ENCODE measurements at places on chromosomes 13 and 19. TPM values are rescaled to one million over a fixed set of nuclear protein-coding genes. Genes with fewer than 3 reads are reported as not detected.
A peak's percentile ranks its signal among the peaks of the same experiment; 100 is the strongest.

GRCh38 chr13:83796364-83796763, 85.9 kb downstream of the SLITRK1 start:
- DNase-seq: no peak

- DNase-seq: no peak
Measured at GRCh38 chr13:101098873-101099272, 317.4 kb downstream of the NALCN start.

GRCh38 chr19:1384478-1385110, 887 bp downstream of the NDUFS7 start:
- DNase-seq: no peak

- no peak for DNase-seq
Measured at GRCh38 chr19:4452230-4452990, 5.2 kb downstream of the UBXN6 start.

DNA sequence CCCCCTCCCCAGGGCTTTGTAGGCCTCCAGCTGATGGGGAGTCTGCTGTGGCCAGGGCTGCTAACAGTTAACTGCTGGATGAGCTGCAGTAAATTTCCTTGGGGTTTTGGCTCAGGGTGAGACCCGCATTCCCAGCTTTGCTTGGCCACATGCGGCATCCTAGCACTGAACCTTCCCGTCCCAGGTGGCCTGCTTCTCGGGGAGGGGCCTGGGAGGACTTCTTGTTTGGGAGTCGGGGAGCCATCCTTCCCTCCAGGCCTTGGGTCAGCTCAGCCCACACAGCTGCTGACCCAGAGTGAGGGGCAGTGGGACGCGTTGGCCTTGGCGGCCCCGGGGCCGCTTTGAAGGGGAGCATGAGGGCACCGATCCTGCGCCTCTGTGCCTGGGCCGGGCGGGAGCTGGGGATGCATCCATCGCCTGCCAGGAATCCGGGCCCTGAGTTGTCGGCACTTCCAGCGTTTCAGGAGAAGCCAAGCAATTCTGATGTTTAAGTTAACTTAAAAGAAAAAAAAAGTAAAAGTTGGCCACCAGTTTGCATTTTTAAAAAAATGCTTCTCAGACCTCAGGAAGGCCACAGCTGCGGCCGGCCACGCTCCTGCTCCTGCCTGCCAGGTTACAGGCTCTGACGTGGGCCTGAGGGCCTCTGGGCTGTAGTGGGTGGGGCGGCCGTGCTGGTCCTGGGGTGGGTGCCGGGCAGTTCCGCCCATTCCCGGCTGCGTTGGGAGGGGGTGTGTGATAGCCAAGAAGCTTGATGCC, 27.7 kb downstream of the CRTC1 start:
- no peak for DNase-seq

DDA1 gene
- total RNA-seq: 10.9 TPM

- no peak for DNase-seq
Measured at GRCh38 chr19:35212241-35212640, 16.3 kb downstream of the FAM187B start.

DNA sequence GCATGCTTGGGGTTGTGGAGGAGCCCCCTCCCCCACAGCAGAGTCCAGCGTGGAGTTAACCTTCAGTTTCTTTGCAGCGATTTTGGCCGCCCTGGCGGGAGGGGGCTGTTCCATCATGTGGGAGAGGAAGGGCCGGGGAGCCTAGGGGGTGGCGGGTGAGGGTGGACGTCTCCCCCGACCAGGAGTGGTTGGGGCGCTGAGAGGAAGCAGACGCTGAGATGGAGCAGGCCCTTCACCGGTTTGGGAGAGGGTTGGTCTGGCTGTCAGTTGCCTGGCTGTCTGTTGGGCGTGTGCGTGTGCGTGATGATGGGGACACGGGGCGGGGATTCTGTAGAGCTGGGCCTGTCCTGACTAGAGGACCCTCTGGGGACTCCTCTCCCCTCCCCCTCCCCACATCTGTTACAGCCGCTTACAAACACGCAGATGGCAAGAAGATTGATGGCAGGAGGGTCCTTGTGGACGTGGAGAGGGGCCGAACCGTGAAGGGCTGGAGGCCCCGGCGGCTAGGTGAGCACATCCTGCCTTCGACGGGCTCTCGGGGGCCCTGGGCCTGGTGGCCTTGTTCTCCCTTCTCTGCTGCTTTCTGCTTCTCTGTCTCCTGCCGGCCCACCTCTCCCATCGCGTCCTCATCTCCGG, 9.8 kb upstream of the LIN7B start:
- DNase-seq: no peak

GRCh38 chr19:15291548-15292021, 40.8 kb downstream of the BRD4 start:
- DNase-seq: no peak

- no peak for DNase-seq
Measured at GRCh38 chr19:3094601-3095440, 659 bp downstream of the GNA11 start.

- DNase-seq: no peak
Measured at GRCh38 chr13:27054760-27055159, 116.9 kb downstream of the USP12 start.

DNA sequence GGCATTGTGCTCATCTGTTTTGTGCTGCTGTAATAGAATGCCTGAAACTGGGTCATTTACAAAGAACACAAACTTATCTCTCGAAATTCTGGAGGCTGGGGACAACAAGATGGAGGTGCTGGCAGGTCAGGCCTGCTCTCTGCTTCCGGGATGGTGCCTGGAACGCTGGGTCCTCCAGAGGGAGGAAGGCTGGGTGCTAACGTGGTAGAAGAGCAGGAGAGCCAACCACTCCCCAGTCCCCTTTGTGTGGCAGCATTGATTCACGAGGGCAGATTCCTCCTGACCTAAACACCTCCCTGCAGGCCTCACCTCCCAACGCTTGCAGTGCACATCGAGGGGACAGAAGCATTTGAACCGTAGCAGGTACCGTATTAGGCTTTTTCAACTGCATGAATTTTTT, 34.1 kb upstream of the TFDP1 start:
- DNase-seq: peak; percentile 10

DNA sequence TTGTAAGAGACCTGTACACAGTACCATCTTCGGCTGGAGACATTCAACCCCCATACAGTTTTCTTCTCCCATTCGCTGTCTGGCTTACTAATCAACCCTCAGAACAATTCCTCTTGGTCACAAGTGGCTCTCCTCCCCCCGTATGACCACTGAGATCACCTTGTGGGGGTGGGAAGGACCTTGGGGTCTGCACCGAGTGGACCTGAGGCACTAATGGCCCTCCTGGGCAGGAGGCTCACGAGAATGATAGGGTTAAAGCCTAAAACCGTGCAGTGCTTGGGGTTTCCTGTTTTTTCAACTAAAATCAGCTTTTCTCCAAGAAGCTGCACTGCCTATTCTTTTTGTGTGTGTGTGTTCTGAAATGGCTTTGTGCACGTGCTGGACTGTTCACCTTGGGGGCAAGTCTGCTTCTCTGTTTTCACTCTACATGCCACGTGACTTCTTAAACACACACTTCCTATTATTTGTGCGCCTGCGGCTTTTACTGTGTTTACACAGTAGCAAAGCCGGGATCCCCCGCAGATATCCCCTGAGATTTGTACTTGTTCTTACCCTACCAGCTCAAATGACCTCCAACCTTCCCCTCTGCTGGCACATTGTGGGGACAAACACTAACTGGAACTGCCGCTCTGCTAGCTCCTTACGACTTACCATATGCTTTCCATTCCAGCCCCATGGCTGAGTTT, 12.3 kb downstream of the RBM26 start:
- DNase-seq: no peak

DNA sequence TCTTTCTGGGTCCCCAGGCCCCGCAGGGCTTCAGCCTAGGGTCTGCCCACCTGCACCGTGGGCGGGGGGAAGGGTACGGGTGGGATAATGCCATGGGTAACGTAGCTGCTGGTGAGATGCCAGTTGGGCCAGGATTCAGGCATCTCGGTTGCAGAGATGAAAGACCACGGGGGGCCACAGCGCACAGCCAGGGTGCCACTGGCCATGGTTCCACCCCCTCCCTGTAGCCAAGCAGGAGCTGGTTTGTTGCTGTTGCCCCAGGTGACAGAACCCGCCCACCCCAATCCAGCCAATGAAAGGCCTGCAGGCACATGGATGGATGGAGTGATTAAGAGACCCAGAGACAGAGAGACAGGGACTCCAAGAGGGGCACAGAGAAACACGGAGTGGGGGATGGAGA, 1.0 kb upstream of the CGB7 start:
- DNase-seq: no peak

DNA sequence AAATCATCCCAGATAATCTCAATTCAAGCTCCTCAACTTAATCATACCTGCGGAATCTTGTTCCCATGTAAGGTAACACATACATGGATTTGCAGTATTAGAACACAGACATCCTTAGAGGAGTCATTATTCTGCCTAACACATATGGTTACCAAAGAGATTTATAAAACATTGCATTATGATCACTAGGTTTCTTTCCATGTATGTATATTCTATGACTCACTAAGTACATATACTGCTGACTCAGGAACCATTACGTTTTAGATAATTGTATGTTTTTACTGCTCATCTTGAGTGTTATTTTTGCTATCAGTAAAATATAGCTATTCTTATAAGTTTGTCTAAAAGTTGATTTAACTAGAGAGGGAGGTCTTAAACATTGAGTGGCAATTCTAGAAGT, 182.9 kb downstream of the SLITRK6 start:
- DNase-seq: no peak

- no peak for DNase-seq
Measured at GRCh38 chr19:9865732-9866501, 30.8 kb downstream of the PIN1 start.

GRCh38 chr19:16295057-16295456, 29.6 kb upstream of the KLF2 start:
- DNase-seq: no peak

MIA gene
- 0.43 TPM for total RNA-seq

DNA sequence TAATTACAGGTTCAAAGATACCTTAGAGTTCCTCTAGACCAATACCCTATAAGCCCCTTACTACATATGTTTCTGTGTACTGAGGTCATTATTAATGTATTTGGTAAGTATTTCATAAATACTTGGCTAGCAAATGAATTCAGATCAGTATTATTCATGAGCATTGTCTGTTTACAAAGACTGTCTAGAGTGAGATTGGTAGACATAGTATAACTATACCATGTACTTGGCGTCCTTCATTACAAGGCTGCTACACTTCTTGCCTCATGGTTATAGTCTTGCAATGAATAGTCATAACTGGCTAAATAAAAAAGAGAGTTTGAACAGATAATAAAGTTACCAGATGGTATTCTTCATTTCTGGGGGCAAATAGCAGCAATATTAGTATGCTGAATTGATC, 12.1 kb downstream of the SETDB2 start:
- DNase-seq: no peak

HS6ST3 gene
- total RNA-seq: not detected

RGL3 gene
- 33.4 TPM for total RNA-seq

- no peak for DNase-seq
Measured at GRCh38 chr13:43204591-43204990, 181.2 kb downstream of the DNAJC15 start.

DNA sequence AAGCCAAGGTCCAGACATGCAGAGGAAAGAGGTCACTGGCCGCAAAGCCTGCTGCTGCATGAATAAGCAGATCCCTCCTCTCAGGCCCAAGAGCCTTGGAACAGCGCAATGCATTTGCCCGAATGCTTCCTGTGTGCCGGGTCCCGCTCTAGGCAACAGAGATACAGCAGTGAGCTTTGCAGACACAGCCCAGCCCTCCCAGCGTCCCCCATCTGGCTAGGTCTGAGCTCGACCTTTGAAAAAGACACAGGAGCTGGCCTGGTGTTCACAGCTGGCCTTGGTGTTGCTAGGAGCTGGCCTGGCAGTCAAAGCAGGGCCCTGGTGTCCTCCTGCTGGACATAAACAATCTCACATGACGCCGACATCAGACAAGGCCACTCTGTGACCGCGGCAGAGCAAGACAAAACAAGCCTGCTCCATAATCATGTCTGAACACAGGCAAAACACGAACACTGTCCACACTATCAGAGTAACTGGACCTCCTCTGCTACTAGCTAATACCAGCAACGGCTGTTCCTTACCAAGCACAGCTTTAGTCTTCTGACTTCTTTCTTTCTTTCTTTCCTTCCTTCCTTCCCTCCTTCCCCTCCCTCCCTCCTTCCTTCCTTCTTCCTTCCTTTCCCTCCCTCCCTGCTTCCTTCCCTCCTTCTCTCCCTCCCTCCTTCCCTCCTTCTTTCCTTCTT, 5.7 kb upstream of the PEX11G start:
- peak; percentile 79 for DNase-seq

- DNase-seq: no peak
Measured at GRCh38 chr13:42600943-42601342, 27.0 kb downstream of the TNFSF11 start.

GPC5 gene
- 0.65 TPM for total RNA-seq

DNA sequence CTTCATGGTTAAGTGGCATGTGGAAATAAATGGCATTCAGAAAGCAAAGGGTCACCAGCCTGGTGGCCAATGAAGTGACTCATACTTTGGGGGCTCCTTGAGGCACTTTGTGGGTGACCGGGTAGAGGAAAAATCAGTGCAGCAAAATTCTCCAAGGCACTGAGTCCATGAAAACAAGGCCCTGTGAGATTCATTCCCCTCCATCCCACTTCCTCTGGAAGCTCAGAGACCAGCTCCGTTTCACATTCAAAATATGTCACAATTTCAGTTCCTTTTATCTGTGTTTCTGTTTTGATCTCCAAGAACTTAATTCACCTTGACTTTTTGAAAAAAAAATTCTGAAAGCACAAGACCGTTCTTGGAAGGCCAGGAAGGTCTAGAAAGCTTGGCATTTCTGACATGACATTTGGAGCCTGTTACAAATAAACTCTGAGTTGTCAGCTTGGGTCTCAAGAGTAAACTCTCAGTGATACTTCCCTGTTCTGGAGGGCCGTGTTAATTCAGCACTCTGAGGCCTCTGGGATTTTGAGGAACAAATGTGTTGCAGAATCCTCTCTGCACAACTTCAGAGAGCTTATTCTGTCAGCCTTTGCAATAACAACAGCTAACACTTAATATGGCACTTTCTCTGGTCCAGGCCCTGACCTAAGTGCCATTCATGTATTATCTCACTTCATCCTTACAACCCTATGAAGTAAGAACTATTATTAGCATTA, 6.8 kb downstream of the CYSLTR2 start:
- no peak for DNase-seq

CEACAM3 gene
- total RNA-seq: 0.35 TPM

DNA sequence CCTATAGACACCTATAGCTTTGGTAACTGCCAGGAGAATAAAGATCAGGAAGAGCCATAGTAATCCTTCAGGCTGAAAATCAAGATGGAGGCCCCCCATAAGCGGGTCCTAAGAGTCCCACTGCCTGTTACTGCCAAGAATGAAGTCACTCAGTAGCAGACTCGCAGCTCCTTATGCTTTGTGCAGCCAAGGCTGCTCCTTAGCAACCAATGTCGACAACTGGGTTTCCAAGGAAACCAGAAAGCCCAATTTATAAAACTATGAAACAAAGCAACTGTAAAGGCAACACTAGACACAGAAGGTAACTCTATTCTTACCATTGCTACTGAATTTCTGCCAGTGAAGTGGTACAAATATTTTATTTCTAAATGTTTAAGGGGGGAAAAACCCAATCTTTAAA, 56.5 kb downstream of the DCLK1 start:
- DNase-seq: no peak

SLC25A41 gene
- total RNA-seq: 0.18 TPM

DNA sequence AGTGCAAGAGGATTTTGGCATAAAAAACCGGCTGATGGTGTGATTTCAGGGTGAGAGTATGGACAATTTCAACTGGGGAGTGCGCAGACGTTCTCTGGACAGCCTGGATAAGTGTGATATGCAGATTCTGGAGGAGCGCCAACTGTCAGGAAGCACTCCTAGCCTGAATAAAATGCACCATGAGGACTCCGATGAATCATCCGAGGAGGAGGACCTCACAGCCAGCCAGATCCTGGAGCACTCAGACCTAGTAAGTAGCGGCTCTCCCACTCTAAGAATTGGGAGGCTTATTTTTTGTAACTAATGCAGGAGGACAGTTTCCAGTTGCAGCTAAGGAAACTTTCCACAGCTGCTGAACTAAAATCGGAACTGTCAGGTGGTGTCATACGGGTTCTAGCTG, 53.6 kb downstream of the ZAR1L start:
- DNase-seq: no peak
